Colonic mucosa (tissue), 4 donors: ENCODE measurements at places on chromosomes 3 and 15. TPM values are rescaled to one million over a fixed set of nuclear protein-coding genes. Genes with fewer than 3 reads are reported as not detected.

DNA sequence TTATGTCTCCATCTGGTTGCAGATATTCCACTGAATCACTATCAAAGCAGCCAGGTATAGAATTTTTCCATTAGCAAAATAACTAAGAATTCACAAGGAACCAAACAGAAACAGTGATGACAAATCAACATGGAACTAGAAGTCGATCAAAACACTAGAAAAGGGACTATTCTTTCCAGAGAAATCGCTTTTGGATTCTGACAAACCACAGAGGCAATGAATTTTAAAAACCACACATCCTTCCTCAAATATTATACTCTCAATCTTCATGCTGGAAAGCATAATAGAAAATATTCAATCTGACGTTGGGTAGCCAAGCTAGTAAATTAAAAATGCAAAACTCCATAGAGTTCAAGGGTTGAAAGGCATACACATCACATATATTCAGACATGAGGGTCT, 93.2 kb upstream of the PPIB start:
- DNase-seq = no peak
- H3K36me3 ChIP-seq = no peaks in the 10 kb centered on the region
- H3K27ac ChIP-seq = no peak overlapping the region
- no peaks in the 10 kb centered on the region for H3K4me1 ChIP-seq
- H3K27me3 ChIP-seq = no peaks in the 10 kb centered on the region

GRCh38 chr3:197592361-197593045, 36.7 kb upstream of the BDH1 start:
- DNase-seq = no peak
- H3K4me1 ChIP-seq = no peaks in the 10 kb centered on the region
- no peak overlapping the region for H3K27ac ChIP-seq
- H3K36me3 ChIP-seq = no peaks in the 10 kb centered on the region
- no peak overlapping the region for H3K4me3 ChIP-seq

The NUP210 gene
- 23.8 TPM for total RNA-seq

GRCh38 chr3:155325263-155325835, 31.9 kb upstream of the STRIT1 start:
- no peaks in the 10 kb centered on the region for H3K27me3 ChIP-seq
- no peak overlapping the region for H3K4me3 ChIP-seq
- no peaks in the 10 kb centered on the region for H3K4me1 ChIP-seq
- H3K27ac ChIP-seq = no peak overlapping the region
- H3K36me3 ChIP-seq = no peaks in the 10 kb centered on the region

GRCh38 chr3:160330109-160330508, 68.9 kb downstream of the IFT80 start:
- no peaks in the 10 kb centered on the region for H3K27me3 ChIP-seq
- no peak overlapping the region for H3K27ac ChIP-seq
- no peaks in the 10 kb centered on the region for H3K36me3 ChIP-seq
- no peak overlapping the region for H3K4me3 ChIP-seq
- no peak for DNase-seq
